ENCODE measurements at places on chromosomes 5 and 9.

- no peak for DNase-seq
Observed at GRCh38 chr5:54090495-54091120, 219.8 kb downstream of the ARL15 start.

- DNase-seq, result no peak
Observed at GRCh38 chr5:119289438-119290044, 66.3 kb upstream of the TNFAIP8 start.

DNA sequence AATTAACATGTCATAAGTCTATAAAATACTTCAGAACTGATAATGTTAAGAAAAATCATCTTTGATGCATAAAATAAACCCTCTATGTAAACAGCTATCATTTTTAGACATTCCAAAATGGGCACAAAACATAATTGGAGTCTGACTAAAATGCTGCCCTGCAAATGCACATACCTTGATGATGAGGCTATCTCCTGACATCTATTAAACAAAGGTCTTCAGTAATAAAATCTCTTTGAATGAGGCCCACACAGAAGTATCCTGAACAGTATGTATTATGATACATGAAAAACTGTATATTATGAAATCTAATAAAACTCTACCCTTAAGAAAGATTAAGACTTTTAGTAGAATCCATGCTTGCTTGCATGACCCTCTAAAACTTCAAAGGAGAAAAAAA is 66.1 kb downstream of the FBXL17 start:
- no peak for DNase-seq

DNA sequence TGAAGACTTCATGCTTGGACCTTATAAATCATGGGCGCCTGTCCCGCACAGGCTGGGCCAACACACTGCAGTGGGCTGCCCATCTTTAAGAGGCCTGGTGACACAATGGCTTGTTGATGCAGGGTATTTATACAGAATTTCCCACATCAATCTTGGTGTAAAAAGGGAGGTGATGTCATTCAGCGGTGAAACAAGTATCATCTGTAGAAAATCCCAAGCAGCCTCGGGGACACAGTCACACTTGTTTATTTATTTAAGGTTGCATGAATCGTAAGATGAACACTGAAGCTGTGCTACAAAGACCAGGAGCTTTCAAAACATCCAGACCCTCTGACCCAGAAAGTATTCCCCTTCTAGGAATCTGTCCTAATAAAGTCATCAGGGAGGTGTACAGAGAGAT is 40.5 kb downstream of the SMIM23 start:
- DNase-seq, result no peak

- no peak for DNase-seq
Observed at GRCh38 chr9:87781331-87781730, 55.4 kb downstream of the CTSL start.

- DNase-seq, result no peak
Observed at GRCh38 chr9:137191691-137192447, 3.4 kb downstream of the SSNA1 start.

GRCh38 chr5:180811623-180812124 is 9.1 kb upstream of the MGAT1 start:
- no peak for DNase-seq

DNA sequence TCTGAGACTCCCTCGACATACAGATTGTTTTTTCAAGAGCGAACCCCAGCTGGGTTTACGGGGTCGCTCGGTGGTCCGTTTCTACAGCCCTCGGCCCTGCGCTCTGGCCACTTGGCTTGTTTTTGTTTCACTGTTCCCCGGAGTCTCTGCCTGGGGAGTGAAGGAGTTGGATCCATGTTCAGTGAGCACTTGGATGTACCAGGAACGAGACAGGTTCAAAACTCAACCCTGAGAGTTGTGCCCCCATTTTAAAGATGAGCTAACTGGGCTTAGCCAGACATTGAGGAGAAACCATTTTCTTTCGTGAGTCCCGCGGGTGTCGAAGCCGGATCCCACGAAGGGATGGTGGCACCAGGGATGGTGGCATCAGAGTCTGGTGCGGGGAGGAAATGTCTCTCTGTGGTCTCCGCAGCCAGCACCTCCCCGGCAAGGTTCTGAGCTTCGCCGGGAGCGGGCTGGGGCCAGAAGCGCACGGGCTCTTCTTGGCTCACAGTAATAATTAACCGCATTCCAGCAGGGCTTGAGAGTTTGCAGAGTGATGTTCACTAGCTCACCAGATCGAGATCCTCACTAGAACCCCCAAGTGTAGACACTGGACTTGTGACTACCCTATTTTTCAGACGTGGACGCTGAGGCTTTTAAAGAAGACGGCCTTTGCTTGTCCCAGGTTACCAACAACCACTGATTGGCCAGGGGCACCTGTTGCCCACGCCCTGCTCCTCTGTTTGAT is 1.0 kb downstream of the MSX2 start:
- DNase-seq, result no peak

GRCh38 chr5:109612278-109612905 is 77.3 kb upstream of the MAN2A1 start:
- DNase-seq, result no peak

GRCh38 chr9:99173570-99174504 is 47.9 kb downstream of the ALG2 start:
- DNase-seq, result no peak

GRCh38 chr5:145056800-145057199 is 778.3 kb downstream of the PRELID2 start:
- no peak for DNase-seq

GRCh38 chr5:24623624-24624023 is 21.2 kb downstream of the CDH10 start:
- no peak for DNase-seq

- no peak for DNase-seq
Observed at GRCh38 chr9:35948451-35948850, 9.5 kb downstream of the OR2S2 start.

DNA sequence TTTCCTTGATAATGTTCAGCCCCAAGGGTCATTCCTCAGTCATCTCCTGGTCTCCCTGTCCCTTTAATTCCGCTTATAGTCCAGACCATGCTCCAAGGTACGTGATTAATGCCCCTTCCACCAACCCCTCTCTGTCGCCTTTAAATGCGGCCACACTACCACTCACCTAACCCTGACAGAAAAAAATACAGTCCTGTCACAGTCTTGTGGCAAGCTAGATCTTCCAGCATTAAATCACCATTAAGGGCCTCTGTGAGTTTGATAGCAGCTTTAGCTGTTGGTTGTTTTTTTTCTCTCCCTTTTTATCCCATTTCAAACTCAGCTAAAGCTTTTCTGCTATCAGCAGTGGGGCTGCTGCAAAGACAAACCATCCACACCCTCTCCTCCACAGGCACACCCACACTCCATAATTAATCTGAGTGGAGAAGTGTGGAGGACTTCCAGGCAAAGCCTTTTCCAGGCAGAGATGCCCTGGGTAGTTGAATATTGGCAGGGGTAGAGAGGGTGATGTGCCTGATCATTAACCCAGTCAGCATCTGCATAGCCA is 522.7 kb upstream of the CLINT1 start:
- no peak for DNase-seq

- DNase-seq, result no peak
Observed at GRCh38 chr9:87180361-87180760, 233.1 kb upstream of the GAS1 start.

GRCh38 chr5:69010476-69010875 is 83.3 kb upstream of the SLC30A5 start:
- DNase-seq, result no peak

DNA sequence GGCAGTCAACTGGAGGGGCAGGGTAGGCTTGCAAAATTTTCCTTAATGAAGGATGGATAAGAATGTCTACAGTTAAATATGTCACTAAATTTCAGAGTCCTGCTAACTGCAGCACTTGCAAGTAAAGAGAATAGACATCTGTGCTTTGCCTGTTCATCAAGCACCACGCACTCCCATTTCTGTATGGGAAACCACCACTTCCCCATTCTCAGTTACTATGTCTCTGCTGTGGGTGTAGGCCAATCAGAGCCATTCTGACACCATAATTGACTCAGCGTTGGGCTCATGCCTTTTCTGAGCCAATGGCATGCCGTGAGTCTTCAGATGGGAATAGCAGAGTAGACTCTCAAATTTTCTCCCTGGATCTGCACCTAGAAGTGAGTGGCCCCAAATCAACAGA is 247.5 kb downstream of the GABRB2 start:
- DNase-seq, result no peak

GRCh38 chr9:78828521-78828920 is 531.6 kb downstream of the PSAT1 start:
- DNase-seq, result no peak

- no peak for DNase-seq
Observed at GRCh38 chr9:1261266-1261665, 211.1 kb downstream of the DMRT2 start.

DNA sequence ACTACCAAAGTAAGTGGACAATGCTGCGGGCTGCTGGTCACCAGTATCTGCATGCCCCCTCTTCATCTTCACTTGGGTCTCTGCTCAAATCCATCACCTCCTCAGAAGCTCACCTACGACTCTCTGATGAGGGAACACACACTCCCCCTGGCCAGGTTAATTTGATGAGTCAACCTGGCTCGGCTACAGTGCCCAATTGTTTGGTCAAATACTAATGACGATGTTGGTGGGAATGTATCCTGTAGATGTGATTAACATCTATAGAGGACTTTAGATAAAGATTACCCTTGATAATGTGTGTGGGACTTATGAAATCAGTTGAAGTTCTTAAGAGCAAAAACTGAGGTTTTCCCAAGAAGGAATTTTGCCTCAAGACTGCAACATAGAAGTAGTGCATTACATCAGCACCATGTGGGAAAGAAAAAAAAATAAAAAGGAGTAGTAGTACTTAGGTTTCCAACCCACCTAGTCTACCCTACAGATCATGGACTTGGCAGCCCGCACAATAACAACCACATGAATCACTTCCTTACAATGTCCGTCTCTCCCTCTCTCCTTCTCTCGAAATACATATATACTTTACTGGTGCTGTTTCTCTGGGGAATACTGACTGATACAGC is 467.3 kb downstream of the DNAH5 start:
- no peak for DNase-seq

DNA sequence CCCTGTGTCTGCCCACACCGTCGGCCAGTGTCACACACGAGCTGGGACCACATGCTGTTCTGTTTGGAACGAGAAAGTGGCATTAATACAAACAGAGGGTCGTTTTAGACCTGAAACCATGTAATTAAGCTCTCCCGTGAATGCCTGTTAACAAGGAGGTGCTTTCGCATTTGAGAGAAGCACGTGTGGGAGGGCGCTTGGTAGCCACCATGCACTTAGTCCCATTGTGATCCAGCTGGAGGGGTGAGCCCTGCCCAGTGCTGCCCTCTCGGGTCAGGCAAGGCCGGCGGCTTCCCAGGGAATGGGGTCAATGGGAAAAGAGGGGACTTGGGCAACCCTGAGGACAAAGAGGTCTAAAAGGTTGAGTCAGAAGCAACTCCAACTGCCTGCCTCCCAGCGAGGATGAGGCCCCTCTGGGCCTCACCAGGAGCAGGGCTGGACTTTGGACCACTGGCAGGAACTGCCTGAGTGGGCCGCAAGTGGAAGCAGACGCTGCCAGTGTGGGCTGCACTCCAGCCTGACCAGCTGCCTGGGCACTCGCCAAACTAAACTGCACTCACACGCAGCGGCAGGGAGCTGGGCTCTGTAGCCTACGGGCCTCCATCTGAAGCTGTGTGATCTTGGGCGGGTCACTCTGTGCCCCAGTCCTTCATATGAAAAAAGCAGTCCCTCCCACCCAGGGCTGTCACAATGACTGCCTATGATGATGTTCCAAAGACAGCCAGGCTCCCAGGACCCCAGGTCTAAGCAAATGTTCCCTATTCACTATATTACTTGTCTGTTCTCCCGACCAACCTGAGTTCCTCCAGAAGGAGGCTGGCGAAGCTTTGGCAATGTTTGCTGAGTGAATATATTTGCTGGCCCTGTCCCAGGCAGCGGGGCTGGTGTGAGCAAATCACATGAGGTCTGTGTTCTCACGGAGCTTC is 195.7 kb downstream of the CDK5RAP2 start:
- no peak for DNase-seq

DNA sequence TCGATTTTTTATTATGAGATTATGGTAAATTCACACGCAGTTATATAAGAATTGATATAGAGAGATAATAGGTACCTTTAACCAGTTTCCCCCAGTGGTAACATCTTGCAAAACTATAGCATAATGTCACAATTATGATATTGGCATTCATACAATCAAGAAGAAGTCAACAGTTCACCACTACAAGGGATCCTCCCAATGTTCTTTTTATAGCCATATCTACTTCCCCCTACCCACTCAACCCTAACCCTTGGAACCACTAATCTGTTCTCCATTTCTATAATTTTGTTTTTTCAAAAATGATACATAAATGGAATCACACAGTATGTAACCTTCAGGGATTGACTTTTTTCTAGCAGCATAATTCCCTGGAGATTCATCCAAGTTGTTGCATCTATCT is 9.8 kb downstream of the ACTL7B start:
- no peak for DNase-seq

GRCh38 chr5:77146896-77147295 is 59.8 kb upstream of the ZBED3 start:
- no peak for DNase-seq

- DNase-seq, result no peak
Observed at GRCh38 chr9:137074657-137075274, 2.6 kb upstream of the UAP1L1 start.

- no peak for DNase-seq
Observed at GRCh38 chr5:122702524-122702875, 72.4 kb upstream of the SNX2 start.

DNA sequence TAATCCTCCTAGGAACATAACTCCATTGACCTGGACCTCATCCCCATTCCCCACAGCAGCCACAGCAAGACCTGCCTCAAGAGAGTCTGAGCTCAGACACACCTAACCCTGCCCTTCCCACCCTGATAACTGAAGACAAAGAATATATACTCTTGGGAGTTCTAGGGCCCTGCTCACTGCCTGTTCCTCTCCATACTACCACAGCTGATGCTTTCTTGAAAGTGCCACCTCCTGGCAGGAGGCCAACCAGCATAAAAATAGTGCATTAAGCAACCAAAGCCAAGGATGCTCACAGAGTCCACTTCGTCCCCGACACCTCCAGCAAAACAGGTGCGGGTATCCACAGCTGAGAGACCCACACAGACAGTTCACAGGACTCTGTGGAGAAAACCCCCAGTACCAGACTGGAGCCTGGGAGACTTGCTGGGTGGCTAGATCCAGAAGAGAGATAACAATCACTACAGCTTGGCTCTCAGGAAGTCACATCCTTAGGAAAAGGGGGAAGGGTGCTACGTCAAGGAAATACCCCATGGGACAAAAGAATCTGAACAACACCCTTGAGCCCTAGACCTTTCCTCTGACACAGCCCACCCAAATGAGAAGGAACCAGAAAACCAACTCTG is 23.5 kb downstream of the FAM114A2 start:
- no peak for DNase-seq

DNA sequence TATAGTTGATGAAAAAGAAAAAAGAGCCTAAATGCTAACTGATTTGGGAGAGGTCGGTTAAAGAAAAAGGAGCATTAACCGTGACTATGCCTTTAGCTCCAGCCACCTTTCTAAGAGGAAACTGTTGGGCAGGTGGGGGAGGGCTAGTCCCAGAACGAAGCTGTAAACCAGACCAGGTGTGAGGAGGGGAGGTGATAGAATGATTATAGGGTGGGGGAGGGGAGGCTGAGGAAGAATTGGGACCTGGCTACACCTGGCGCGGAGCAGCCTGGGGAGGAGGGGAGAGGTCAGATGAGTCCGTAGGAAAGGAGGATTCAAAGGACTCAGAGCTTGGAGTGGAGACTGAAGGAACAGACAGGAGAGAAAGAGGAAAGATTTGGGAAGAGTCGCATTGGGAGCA is 73.4 kb downstream of the PHAX start:
- no peak for DNase-seq
